ENCODE measurements at places on chromosomes 2 and 18.
A peak's percentile ranks its signal among the peaks of the same experiment; 100 is the strongest.

DNA sequence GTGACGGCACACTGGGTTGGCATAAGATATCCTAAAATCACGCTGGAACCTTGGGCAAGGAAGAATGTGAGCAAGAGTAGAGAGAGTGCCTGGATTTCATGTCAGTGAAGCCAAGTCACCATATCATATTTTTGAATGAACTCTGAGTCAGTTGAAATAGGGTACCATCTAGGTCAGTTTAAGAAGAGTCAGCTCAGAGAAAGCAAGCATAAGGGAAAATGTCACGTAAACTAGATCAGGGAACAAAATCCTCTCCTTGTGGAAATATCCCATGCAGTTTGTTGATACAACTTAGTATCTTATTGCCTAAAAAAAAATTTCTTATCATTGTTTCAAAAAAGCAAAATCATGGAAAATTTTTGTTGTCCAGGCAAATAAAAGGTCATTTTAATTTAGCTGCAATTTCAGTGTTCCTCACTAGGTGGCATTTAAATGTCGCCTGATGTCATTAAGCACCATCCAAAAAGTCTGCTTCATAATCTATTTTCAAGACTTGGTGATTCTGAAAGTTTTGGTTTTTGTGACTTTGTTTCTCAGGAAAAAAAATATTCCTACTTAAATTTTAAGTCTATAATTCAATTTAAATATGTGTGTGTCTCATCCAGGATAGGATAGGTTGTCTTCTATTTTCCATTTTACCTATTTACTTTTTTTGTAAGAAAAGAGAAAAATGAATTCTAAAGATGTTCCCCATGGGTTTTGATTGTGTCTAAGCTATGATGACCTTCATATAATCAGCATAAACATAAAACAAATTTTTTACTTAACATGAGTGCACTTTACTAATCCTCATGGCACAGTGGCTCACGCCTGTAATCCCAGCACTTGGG, 19.6 kb downstream of the RSAD2 start:
- peak; percentile 33 for DNase-seq

DNA sequence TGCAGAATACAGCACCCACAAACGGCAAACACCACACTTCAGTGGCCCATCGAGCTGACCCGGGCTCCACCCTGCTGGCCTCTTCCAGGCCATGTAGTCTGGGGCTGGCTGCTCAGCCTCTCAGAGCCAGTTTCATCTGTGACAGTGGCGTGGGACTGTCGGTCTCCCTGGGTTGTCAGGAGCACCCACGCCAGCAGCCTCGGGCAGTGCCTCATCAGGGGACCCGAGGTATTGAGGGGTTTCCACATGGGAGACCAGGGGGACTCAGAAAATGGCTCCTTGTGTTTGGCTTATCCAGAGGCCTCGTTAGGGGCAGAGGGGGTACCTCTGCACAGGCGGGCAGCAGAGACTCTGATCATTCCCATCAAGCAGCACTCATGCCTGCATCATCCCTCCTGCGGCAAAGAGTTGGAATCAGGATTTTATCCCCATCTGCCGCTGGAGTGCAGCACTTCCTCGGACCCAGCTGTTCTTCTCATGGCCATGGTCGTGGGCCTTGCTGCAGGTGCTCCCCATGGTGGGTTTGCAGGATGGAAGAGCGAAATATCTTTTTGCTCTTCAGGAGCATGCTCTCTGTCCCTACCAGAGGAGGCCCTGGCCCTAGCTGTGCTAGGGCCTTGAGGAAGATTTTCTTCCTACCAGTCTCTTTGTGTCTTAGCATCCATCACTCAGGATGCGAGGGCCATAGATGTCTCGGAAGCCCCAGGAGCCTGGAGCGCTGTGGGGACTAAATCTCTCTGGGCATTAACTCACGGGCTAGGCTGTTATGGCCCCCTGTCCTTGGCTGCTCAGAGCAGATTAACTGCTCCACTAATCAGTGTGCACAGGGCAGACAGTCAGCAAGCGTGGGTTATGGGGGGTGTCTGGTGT, 100.8 kb downstream of the CLIP4 start:
- no peak for DNase-seq

GRCh38 chr2:166337932-166338331, 37.8 kb downstream of the SCN9A start:
- DNase-seq, result peak; percentile 69

DNA sequence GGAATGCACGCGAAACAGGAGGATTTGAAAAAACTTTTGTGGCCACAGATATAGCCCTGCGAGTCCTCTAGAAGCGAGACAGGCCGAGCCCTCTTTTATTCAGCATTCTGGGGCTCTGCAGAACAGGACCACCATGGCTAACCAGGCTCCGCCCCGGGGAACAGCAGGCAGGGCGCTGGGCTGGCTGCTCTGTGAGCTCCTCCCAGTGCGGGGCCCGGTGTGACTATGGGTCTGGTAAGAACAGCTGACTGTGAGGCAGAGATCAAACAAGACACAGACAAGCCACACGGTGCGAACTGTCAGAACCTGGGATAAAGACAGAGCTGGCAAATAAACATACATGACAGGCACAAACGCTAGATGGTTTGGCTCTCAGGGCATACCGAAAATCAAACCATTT, 15.5 kb downstream of the PXDN start:
- DNase-seq, result no peak

DNA sequence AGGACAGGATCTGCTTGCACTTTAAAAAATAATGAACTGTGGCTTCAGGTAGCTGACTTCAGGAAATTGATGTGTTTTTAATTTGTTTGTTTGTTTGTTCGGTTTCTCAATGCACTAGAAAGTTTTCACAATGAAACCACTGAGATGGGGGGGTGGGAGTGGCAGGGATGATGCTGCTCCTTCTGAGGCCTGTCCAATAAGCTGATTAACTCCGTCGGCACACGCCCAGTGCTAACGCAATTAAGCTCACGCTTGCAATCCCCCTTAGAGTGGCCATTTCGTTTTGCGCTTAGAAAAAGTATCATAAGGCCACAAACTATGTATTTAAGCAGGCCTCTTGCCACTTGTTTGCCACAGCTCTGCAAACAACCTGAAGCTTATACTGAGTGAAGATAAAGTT, 12.5 kb upstream of the GPR39 start:
- DNase-seq, result no peak

DNA sequence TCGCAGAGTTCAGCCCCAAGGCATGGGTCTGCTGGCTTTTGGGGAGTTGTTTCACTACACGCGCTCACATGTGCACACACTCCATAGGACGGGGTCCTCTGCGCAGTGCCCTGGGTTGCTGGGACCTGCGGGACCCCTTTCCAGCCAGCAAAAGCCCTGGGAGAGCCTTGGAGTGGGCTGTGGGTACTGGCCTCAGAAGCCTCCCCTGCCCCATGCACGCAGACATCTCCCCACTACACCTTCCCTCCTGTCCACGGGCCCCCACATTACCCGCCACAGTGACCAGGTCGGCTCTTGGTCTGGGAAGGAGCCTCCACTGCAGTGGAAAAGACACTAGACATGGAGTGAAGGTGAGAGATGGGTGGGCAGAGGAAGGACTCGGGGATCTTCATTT, 48.5 kb downstream of the FAM168B start:
- no peak for DNase-seq

- no peak for DNase-seq
These were observed 105.1 kb downstream of the TPO start for GRCh38 chr2:1518331-1518803.

DNA sequence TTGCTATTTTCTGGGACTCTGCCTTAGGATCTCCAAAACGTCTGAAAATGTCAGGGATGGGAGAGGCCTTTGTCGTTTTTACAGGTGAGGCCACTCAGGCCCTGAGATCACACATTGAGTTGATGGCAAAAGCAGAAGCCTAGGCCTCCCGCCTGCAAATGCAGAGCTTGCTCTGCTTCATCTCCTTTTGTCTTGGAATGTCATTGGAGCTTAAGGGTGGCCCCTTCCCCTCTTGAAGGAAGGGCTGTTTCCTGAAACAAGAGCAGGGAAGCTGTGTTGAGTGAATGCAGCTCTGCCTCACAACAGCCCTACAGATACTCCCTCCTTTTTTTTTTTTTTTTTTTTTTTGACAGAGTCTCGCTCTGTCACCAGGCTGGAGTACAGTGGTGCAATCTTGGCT, 123.5 kb downstream of the GLI2 start:
- DNase-seq, result no peak

DNA sequence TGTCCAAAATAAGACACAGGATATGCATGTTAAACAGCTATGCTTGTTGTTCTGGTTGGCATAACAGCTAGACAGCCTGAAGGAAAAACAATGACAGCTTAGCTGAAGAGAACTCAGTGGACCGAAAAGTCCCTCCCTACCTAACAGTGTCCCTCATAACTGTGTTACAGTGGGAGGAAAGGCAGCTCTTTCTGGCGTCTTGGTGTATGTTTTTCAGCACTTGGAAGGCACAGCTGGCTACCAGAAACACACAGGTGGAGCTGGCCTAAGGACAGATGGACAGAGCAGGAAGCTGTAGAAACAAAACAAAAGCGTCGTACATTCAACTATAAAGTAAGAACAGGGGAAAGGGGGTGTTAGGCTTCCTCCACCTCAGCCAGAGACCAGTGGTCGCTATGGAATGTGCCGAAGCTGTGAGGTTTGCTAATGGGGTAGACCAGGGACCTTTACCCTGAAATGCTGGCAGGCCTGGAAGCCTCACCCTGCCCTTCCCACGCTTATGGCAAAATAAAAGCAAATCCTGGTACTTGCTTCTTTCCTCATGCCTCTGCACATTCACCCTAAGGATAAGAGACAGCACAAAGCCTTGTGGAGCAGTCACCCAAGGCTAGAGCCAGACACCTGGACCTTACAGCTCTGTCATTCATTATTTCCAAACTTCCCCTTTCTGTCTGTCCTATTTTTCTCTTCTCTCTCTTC, 103.5 kb upstream of the TRIB2 start:
- no peak for DNase-seq

- no peak for DNase-seq
These were observed 240.5 kb downstream of the BCL2 start for GRCh38 chr18:63079114-63079513.
